ENCODE measurements at places on chromosomes 4 and X. TPM values are rescaled to one million over a fixed set of nuclear protein-coding genes. Genes with fewer than 3 reads are reported as not detected.
A peak's percentile ranks its signal among the peaks of the same experiment; 100 is the strongest.

GRCh38 chr4:181479141-181479540, 764.1 kb upstream of the TENM3 start:
- DNase-seq, result no peak

- no peak for DNase-seq
Measured at GRCh38 chr4:148044912-148045352, 313.0 kb downstream of the ARHGAP10 start.

DNA sequence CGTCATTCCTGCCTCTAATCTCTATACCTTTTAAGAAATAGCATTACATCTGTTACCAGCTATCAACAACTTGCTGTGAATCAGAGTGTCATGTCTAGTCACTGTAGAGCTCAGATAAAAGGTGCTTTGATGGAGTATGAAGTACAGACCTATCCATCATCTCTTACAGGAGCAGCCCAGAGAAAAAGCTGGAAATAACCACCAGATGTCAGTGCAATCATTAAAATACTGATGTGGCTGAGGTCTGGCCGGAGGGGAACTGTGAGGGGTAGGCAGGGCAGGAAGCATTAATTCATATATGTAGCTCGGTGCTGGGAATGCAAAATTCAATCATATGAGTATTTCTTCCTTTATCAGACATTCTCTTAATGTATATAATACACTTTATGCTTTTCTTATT, 100.6 kb downstream of the AKAP4 start:
- no peak for DNase-seq

GRCh38 chr4:71195924-71196323, 142.9 kb upstream of the SLC4A4 start:
- DNase-seq, result no peak

GRCh38 chrX:9738151-9738550, 27.5 kb downstream of the GPR143 start:
- no peak for DNase-seq

- DNase-seq, result no peak
Measured at GRCh38 chr4:19486400-19486799, 765.3 kb upstream of the SLIT2 start.

GRCh38 chrX:106959901-106960300, 39.7 kb downstream of the CLDN2 start:
- DNase-seq, result no peak

DNA sequence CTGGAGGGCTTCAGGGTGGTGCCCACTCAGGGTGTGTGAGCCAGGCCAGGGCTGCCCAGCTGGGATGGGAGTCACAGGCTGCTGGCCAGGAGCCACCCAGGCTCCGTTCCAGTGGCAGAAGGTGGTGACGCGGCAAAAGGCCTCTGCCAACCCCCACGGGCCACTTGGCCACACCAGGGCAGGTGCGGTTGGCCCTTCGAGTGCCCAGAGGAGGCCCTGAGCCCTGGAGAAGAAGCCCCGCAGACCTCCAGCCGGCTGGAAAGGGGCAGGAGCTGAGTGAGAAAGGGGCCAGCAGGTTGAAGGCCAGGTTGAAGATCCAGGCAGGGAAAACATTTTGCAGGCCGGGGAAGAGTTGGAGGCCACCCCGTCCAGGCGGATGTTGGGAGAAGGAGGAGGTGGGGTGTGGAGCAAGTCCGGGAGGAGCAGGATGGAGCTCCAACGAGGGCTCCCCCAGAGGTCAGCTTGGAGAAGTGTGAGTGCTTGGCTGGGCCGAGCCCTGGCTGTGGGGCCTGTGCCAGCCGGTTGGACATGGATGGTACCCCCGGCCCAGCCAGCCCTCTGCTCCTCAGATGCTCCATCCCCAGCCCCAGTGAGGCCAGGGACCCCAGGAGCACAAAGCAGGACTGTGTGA, 2.8 kb upstream of the CPLX1 start:
- DNase-seq, result no peak

DNA sequence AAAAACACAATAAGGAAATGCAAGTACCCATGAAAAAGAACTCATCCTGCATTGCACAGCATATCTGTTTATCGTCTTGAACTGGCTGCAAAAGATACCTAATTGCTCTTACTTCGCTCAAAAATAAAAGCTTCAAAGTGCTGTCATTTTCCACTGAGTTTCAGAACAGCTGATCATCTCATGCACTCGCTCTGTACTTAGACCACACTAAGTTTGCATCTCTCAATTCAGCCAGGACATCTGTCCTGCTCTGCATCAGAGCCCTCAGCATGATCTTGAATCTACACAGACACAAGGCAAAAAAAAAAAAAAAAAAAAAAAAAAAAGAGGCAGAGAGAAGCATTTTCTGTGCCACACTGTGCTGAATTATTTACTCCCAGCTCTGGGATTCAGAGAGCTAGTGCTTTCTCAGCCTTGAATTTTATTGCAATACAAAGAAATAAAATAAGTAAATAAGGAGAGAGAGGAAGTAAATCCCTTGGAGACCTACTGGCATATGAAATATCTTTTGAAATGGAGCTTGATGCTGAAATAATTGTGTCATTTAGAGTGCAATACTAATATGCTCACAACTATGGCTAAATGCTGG, 81.3 kb downstream of the PPP1R2C start:
- DNase-seq, result no peak

- DNase-seq, result no peak
Measured at GRCh38 chr4:8740666-8741395, 130.8 kb downstream of the HMX1 start.

GRCh38 chr4:59553063-59553720, 1646.9 kb upstream of the ADGRL3 start:
- no peak for DNase-seq

DNA sequence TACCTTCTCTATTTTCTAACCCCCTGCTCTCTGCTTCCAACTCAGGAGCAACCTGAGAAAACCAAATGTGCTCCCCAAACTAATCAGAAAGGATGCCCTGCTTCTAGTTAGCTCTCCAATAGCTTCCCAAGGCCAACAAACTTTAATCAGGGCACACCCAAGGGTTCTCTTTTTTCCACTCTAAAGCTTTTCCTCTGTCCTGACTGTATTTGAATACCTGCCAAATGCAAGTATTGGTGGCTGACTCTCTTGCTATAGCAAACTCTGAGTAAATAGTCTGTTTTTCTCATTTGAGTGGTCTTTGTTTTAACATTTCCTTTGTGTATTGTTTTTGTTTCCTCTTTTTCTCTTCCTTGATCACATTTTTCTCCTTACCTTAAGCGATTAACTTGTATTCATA, 52.5 kb downstream of the GBA3 start:
- no peak for DNase-seq

- peak; percentile 70 for DNase-seq
Measured at GRCh38 chrX:130100180-130100579, 10.1 kb downstream of the ELF4 start.

DNA sequence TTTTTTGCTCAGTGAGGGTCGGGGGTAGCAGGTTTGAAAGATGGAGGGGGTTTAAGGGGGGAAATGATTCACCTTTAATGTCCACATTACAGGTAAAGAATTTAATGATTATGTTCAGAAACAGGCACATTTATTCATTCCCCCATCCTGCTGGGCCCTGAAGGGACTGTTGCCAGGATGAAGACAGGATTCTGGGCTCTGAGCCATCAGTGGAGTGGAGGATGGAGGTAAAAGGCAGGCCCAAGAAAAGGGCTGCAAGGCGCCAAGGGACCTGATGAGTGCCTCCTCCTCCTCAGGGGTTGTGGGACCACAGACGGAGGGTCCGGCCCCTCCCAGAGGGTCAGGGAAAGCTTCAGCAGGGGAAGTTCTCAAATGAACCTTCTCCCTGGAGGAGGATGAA, 40.4 kb upstream of the PROM1 start:
- no peak for DNase-seq

- DNase-seq, result no peak
Measured at GRCh38 chr4:84669201-84669600, 86.3 kb downstream of the CDS1 start.

DNA sequence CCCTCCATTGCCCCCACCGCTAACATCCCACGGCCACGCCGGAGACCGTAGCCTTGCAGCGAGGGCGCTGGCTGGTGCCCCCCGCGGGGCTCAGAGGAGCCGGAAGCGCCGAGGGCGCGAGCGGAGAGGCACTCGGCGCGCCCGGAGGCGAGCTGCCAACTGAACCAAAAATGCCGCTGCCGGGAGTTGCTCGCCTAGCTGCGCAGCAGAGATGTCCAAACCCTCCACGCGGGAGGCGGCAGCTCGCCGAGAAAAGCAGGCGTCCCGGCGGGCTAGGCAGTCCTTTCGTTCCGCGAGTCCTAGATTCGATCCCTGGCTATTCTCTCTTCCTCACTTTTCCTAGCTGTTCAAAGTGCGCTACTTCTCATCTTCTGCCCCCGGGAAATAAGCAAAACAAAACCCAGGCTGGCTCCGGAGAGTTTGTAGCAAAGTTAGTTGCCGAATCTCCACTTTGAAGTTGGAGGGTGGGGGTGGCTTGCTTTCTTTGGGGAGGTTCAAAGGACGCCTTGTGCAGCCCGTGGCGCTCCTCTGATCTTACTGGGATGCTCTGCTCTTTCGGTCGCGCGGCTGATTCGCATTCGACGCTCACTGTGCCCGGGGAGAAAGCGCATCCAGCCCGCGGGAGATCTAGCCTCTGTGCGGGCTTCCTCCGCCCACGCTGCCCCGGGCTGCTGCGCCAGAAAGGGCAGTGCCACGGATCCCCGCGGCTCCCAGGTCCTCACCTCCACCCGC, 723 bp downstream of the NKX6-1 start:
- DNase-seq, result peak; percentile 22

GRCh38 chr4:8516061-8516573, 64.1 kb upstream of the GPR78 start:
- no peak for DNase-seq

GRCh38 chrX:15471028-15471427, 22.1 kb downstream of the PIR start:
- peak; percentile 45 for DNase-seq

GRCh38 chrX:65630771-65631170, 36.7 kb upstream of the MSN start:
- no peak for DNase-seq

- no peak for DNase-seq
Measured at GRCh38 chr4:37876156-37876555, 14.7 kb upstream of the TBC1D1 start.

- no peak for DNase-seq
Measured at GRCh38 chr4:146900295-146900694, 45.4 kb downstream of the TTC29 start.

- DNase-seq, result no peak
Measured at GRCh38 chr4:74410272-74410671, 34.7 kb upstream of the AREG start.

DNA sequence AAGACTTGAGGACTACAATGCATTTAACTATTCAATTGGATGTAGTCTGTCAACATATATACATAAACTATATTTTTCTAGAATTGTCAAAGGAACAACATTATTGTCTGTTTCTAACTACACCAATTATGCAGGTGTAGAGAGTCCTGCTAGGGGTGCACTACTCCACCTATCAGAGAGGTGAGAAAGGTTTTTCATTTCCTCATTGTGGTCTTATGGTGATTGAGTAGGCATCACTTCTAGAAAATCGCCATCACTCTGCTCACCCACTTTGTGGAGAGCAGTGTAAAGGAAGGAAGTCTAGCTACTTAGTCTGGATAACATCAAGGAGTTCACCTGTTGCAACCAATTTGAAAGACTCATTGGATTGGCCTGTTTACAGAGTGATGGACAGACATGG, 4.4 kb upstream of the ADH1C start:
- no peak for DNase-seq

GRCh38 chrX:1743663-1744062, 128.8 kb downstream of the ASMT start:
- no peak for DNase-seq

- DNase-seq, result no peak
Measured at GRCh38 chr4:25350561-25350960, 26.5 kb upstream of the ANAPC4 start.

- no peak for DNase-seq
Measured at GRCh38 chr4:16187455-16187854, 38.8 kb downstream of the TAPT1 start.

DNA sequence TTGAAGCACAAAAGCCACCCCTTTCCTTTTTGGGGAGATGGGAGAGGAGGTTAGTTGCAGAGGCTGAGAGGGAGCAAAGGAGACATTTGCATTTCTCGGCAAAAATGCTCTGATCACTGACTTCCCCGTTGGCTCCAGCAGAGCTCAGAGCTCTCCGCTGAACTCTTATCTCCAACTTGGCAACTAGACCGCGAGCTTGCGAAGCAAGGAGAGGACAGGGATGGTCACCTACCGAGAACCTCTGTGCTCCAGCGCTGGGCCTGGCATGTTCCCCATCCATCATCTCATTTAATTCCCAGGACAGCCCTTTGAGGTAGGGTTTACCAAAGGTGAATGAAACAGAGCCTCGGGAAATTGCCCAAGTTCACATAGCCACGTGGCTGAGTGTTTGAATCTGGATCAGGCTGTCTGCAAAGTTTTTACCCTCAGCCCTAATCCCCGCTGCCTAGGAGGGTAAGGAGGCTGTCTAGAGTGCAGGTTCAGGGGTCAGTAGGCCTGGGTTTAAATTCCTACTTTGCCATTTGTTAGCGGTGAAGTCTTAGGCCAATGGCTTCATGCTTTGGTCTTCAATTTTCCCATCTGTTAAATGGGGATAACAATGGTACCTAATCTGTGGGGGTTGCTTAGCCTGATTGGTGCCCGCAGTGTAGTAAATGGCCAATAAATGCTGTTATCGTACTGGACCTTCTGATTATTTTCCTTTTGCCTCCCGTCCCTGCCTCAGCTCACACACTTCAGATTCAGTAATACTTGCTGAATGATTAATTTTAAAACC, 3.8 kb upstream of the CITED1 start:
- no peak for DNase-seq

DNA sequence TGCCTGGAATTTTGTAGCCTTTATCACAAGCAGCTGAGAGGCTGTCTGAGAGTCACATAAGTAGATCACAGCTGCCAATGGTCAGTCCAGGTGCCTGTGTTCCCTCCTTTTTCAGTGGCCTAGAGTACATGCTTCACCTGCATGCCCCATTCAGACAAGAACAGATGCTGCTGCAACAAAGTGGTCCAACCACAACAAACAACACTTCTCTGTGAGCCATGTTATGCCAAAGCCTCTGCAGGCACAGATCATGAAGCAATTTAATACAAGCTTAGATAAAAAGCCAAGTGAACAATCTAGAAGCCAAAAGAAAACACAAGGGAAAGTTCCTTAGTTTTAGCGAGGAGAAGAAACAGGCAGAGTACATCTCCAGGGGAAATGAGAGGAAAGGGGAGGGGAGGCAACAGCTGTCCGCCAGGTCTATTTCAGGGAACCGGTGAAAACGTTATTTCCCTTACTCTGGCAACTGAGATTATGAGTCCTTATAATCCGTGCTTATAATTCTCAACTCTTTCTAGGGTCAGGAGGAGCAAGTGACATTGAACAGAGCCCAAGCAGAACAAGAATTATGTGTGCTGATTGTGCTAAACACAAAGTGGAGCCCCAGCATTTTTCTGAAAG, 92.6 kb downstream of the TSPAN5 start:
- no peak for DNase-seq

- DNase-seq, result no peak
Measured at GRCh38 chr4:109574443-109574850, 14.4 kb downstream of the MCUB start.

Gene FRG2
- not detected for total RNA-seq

Gene SSX2
- total RNA-seq, result not detected

Gene BANK1
- total RNA-seq, result 3.1 TPM

Gene HMX1
- not detected for total RNA-seq

Gene KLKB1
- total RNA-seq, result 1.1 TPM

Gene NDNF
- total RNA-seq, result 9.7 TPM

Gene ADH1C
- total RNA-seq, result 4.7 TPM

Gene CXCL8
- total RNA-seq, result 2.2 TPM

Gene GBA3
- not detected for total RNA-seq

Gene CYSLTR1
- total RNA-seq, result 21.2 TPM

Gene DDX3X
- total RNA-seq, result 387 TPM

Gene LONRF3
- 8.8 TPM for total RNA-seq

Gene SPACA5B
- total RNA-seq, result not detected

Gene HSFX1
- total RNA-seq, result 2.4 TPM

Gene AKAP14
- total RNA-seq, result not detected

All from uterus (tissue), 4 donors.